ENCODE measurements at places on chromosomes 4 and X. TPM values are rescaled to one million over a fixed set of nuclear protein-coding genes. Genes with fewer than 3 reads are reported as not detected.
A peak's percentile ranks its signal among the peaks of the same experiment; 100 is the strongest.

DNA sequence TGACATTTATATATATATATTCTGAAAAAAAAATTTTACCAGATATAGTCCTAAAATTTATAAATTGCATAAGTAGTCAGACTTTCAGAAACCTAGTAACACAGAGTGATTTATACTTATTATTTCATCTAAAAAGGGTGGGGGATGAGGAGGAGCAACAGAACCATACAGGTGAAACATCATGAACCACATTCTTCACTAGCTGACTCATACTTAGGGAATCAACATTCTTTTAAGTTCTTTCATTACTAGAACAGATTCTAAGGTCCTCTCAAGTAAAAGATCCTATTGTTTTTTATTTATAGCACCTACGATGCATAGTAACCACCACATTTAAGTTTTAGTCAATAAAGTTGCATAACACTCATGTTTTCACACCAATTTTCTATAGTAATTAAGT lies 166.1 kb downstream of the LRBA start:
- DNase-seq, result no peak

DNA sequence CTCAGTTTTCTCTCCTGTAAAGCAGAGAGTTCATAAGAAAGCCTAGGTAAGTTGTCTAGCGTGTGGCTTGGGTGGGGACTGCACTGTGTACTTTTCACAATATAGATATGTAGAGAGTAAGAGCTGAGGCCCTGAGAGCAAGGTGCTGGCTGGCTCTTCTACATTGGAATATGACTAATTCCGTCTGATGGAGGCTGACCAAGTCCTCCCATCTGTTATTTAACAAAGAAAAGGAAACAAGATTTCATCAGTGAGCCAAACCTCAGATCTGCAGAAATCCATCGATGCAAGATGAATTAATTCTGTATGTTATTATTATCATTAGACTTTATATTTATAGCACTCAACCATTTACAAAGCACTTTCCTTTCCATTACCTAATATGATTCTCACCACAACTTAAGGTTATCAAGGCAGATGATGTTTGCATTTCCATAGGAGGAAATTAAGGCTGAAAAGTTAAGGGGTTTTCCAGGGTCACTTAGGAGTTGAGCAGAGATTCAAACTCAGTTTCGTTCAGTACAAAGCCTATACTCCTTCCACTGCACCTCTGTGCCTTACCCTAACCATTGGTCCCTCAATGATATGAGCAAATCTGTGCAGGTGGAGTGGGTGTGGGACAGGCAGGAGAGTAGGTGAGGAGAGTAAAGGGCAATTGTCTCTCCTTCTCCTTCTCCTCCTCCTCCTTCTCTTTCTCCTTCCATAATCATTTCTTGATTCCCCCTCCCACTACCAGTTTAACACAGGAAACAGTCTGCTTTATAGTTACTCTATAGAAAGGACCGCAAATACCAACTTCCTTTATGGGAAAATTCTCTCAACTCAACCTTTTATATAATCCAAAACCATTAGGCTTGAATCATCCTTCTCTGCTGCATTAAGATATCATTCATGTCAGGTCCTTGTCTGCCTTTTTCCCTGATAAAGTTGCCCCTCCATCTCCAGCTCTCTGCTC lies 27.6 kb upstream of the SRD5A3 start:
- no peak for DNase-seq

FAM47C gene
- total RNA-seq, result not detected

DNA sequence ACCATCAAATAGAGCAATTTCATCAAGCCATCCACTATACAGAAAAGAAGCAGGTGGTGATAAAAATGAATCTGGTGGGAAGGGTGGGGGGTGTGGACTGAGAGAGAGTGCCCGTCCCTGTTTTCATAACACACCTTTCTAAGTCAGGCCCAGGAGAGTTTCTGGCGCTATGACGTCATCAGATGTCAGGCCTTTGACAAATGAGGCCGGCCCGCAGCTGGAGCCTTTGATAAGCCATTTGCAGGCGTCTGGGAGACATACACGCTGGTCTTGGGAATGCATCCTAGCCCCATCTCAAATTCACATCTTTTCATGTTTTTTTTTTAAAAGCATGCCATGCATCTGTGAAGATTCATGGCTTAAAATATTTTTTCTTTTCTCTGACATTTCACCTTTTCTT lies 404.5 kb downstream of the BCOR start:
- no peak for DNase-seq

DNA sequence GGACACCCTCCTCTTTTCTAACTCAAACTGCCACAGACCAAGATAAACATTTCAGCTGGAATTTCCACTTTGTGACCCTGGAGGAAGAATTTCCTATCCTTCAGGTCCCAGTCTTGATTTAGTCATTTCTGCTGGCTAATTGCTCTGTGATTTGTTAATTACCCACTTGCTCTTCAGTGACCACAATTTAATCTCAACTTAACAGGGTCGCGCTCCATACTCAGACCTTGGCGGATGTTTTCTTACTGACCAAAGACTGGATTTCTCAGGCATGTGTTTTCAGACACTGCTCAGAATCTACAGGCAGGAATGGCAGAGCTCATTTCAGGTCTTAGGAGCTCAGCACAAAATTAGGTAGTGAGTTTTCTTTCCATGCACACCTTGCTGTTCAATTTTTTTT lies 188.9 kb downstream of the ASMT start:
- DNase-seq, result no peak

FBXL5 gene
- total RNA-seq, result 31.9 TPM

FOXO4 gene
- 8.1 TPM for total RNA-seq

GRCh38 chrX:141176586-141177451 lies at the start of gene LDOC1:
TSS of gene LDOC1 (minus strand) at chrX:141177129. CDS start at chrX:141177021, 108 bp downstream.
- DNase-seq, result no peak

GRCh38 chrX:131977619-131978018 lies 45.5 kb upstream of the STK26 start:
- no peak for DNase-seq

- DNase-seq, result no peak
Measured at GRCh38 chr4:28350485-28350884, 1489.8 kb downstream of the STIM2 start.

DCAF8L2 gene
- not detected for total RNA-seq

DNA sequence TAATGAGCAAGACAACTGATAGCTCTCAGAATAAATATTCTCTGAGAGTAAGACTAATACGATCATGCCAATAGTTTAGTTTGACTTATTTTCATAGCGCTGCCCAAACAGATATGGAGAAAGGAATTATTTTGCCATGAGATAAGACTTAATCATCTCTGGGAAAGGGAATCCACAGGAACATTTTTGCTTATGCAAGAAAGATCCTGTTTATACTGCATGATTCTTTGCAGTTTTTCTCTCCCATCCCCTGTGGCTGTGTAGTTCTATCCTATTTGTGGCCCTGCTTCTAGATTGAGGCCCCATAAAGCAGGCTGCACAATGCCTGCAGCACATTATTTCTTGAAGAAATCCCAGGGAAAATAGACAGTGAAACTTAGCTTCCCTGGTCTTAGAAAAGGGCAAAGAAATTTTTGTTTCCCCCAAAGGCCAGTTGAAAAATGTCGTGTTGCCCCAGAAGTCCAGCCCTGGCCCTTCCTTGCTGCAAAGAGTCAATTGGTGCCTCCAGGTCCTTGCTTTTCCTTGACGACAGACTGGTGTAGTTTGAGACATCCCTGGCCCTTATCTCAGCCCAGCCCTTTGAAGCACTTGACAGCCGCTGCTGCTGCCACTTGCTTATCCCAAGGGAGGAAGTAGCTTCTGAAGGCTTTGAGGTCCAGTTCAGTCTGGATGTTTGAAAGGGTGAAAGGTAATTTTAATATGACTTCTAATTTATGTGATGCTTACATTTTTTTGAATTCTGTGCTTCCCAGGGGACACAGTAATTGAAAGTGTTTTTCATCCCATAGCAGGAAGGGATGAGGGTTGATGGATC lies 45.0 kb upstream of the SH3RF1 start:
- no peak for DNase-seq

TCEAL2 gene
- not detected for total RNA-seq

DNA sequence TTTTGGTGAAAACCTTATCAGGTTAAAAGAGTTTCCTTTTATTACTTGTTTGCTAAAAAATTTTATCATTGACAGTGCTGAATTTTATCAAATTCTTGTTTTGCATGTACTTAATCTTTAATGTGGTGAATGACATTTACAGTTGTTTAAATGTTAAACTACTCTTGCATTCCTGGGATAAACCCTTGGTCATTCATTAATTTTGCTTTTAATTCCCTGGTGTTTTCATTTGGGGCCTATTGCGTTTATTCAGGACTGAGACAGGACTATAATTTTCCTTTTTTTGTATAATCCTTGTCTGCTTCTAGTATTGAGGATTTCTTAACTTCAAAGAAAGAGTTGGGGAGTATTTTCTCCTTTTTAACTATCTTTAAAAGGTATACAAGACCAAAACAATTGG lies 98.7 kb upstream of the TLL1 start:
- no peak for DNase-seq

GRCh38 chr4:112759313-112759712 lies 122.4 kb downstream of the LARP7 start:
- no peak for DNase-seq

MAGEA8 gene
- not detected for total RNA-seq

PABPC1L2A gene
- not detected for total RNA-seq

AFF2 gene
- not detected for total RNA-seq

DNA sequence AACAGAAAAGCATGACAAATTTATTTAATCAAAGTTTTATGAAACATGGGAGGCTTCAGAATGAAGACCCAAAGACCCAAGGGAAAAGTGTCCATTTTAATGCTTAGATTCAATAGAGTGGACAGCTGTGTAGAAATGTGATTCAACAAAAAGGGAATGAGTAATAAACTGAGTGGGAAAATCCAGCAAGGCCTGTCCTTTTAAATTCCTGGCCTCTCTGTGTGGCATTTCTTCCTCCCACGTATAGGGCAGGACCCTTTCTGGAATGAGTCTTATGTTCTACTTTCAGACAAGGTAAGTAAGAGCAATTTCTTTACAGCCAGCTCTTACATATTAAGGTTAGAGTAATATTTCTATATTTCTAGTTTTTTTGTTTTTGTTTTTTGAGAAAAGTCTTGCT lies 14.5 kb downstream of the AASDH start:
- no peak for DNase-seq

ATOH1 gene
- total RNA-seq, result not detected

RHOXF2B gene
- not detected for total RNA-seq

COMMD8 gene
- 36.8 TPM for total RNA-seq

TSPAN6 gene
- total RNA-seq, result 0.23 TPM

GRCh38 chr4:182886205-182886604 lies 31.0 kb downstream of the DCTD start:
- no peak for DNase-seq

DNA sequence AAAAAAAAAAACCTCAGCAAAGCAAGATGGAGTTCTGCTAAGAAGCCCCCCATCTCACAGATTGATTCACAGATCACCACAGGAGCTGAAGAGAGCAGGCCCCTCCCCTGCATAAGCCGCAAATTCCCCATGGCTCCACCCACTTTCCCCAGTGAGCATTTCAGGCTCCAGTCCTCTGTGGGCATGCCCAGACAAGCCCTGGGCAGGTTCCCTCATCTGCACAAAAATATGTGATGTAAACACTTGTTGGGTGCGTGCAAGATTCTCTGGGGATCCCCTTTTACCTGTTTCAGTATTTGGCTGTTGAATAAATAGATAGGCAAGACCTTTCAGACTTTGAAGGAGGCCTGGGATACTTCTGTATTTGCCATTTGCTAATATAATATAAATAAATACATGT lies 514.3 kb downstream of the PCDH7 start:
- peak; percentile 3 for DNase-seq

DNA sequence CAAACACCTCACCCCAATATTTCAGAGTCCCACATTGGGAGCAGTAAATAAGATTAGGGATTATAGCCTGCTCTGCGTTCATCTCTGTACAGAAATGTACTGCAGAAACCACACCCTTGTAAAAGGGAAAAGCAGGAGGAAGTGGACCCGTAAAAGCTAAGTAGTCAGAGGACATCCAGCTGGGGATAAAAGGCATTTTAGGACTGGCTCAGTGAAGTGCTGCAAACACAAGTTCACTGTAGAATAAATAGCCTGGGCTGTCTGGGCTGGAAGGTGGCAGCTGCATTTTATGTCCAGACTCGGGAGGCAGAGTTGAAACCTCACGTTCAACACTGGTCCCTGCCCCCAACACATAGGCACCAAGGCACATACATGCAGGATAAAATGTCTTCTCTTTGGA lies 178.7 kb upstream of the FAT1 start:
- no peak for DNase-seq

DNA sequence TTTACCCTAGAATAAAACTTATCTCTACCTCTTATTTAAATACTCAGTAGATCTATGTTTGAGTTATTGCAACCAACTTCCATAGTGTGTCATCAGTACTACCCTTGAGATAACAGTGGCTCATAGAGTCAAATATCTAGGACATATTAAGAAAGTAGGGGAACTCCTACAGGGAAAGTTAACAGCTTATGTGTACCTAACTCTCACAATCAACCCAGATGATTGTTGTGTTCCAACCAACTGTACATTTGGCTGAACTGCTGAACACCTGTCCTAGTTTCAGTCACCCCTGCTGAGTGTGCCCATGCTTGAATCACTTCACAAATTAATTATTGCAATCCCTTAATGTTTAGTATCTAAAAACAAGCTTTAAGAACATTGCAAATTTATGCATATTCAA lies 244.2 kb upstream of the GRID2 start:
- no peak for DNase-seq

DNA sequence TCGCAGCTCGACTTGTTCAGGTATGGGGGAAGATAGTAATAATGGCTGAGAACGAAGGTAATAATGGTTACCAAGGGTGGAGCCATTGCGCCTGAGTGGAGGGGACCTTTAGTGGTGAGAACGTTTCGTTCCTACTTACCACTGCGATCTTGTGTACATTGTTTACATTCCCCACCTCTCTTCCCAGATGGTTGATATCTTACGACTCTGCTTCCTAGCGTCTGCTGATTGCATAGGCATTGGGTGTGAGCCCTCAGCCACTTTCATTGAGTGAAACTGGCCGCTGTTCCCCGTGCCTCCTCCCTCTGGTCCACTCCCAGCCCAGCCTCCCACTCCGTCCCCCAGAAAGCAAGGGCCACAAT lies 850 bp downstream of the IGBP1 start:
- DNase-seq, result no peak

DNA sequence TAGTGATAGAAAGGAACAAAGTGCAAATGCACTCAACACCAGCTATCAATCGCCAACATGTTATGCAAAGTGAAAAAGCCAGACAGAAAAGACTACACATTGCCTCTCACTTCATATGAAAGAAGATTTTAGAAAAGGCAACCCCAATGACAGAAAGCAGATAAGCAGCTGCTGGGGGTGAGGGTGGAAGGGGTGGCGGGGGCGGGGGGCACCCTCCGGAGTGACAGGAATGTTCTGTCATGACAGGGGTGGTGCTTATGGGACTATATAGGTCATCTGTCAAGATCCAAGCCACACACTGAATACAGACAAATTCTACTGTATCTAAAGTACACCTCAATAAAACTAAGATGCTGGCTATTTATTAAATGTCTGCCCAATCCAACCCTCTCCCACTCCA lies 10.7 kb downstream of the WDR1 start:
- no peak for DNase-seq

GRCh38 chr4:148883435-148883834 lies 441.2 kb upstream of the NR3C2 start:
- DNase-seq, result no peak

GRCh38 chr4:146638786-146639505 lies at the start of gene POU4F2:
TSS of gene POU4F2 (plus strand) at chr4:146638893. CDS start at chr4:146639141, 248 bp downstream.
- no peak for DNase-seq

GRCh38 chr4:109559625-109559982 lies 442 bp upstream of the MCUB start:
- DNase-seq, result no peak

SYAP1 gene
- total RNA-seq, result 17.6 TPM
